Psoas muscle (tissue), 8 donors: ENCODE measurements at places on chromosomes 1 and 21. TPM values are rescaled to one million over a fixed set of nuclear protein-coding genes. Genes with fewer than 3 reads are reported as not detected.

GRCh38 chr1:23904748-23905357 is 8.3 kb downstream of the CNR2 start:
- peaks cover 26% of the 10 kb centered on the region for H3K27me3 ChIP-seq
- no peak for DNase-seq

DNA sequence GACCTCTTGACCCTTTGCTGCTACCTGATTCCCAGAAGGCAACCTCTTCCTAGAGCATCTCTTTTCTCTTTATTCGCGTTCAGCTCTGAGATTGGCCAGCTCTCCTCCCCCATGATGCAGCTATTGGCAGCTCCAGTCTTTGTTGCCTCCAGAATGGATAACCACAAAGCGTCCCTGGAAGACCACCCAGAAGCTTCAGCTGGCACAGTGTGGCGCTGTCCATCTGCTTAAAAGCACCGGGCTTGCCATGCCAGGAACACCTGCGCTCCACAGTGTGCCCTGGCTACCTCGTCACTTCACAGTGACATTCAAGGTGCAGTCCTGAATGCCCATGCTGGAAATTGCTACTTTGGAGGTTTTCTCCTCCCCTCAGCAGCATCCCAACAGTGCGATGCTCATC is 353.9 kb downstream of the LMO4 start:
- no peaks in the 10 kb centered on the region for H3K36me3 ChIP-seq
- no peaks in the 10 kb centered on the region for H3K27me3 ChIP-seq
- H3K4me3 ChIP-seq = no peak overlapping the region

Gene INSRR
- not detected for total RNA-seq

- no peak overlapping the region for H3K27ac ChIP-seq
- no peak for DNase-seq
- no peak overlapping the region for H3K4me3 ChIP-seq
Measured at GRCh38 chr1:210438928-210439841, 110.5 kb downstream of the HHAT start.

GRCh38 chr1:29962831-29963247 is 726.5 kb downstream of the PTPRU start:
- H3K4me3 ChIP-seq = no peak overlapping the region
- H3K36me3 ChIP-seq = no peaks in the 10 kb centered on the region
- H3K4me1 ChIP-seq = no peaks in the 10 kb centered on the region

DNA sequence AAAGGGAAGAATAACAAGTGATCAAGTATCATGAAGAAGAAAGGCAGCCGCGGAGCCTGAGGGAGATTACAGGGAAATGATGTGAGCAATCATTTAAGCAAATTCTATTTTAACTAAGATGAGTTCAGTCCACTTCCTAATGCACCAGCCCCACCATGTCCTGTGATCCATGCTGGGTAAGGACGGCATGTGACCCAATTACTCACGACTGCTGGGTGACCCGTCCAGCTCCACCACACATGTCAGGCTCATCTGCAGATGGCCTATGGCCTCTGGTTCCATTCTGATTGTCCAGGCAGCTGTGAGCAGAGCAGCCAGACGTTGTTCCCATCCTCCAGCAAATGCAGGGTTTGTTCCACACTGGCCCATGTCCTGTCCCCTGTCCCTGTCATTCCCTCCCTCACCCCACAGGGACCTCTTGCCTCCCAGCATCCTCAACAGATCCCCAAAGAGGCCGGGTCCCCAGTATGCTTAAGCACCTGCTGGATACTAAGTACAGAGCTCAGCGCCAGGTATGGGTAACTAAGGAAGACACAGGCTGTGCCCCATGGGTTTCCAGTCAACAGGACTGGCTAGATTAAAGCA is 87.9 kb downstream of the MATN1 start:
- H3K4me1 ChIP-seq = no peaks in the 10 kb centered on the region
- no peak overlapping the region for H3K4me3 ChIP-seq
- no peaks in the 10 kb centered on the region for H3K27me3 ChIP-seq
- no peak for DNase-seq
- H3K27ac ChIP-seq = no peak overlapping the region
